ENCODE measurements at places on chromosomes 2 and 18. TPM values are rescaled to one million over a fixed set of nuclear protein-coding genes. Genes with fewer than 3 reads are reported as not detected.

DNA sequence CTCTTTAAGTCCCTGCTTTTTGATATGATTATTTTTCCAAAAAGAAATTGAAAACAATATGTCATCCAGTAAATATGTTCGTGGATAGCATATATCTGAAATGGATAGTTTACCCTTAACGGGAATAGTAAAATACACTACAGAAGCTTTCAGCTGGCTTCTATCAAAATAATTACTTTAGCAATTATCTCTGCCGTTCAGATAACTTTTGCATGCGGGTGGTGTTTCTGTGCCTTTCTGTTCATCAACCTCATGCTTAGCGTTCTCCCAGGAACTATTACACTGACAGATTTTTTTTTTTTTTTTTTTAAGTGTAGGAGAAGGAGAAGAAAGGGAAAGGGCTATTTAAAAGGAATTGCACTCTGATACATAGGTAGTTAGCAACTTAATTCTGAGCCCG is 53.6 kb downstream of the TSHZ1 start:
- no peak overlapping the region for H3K27ac ChIP-seq
- no peak overlapping the region for H3K4me3 ChIP-seq
- DNase-seq: no peak
- peaks cover 16% of the 10 kb centered on the region for H3K4me1 ChIP-seq
- no peaks in the 10 kb centered on the region for H3K27me3 ChIP-seq
- no peaks in the 10 kb centered on the region for H3K36me3 ChIP-seq

DNA sequence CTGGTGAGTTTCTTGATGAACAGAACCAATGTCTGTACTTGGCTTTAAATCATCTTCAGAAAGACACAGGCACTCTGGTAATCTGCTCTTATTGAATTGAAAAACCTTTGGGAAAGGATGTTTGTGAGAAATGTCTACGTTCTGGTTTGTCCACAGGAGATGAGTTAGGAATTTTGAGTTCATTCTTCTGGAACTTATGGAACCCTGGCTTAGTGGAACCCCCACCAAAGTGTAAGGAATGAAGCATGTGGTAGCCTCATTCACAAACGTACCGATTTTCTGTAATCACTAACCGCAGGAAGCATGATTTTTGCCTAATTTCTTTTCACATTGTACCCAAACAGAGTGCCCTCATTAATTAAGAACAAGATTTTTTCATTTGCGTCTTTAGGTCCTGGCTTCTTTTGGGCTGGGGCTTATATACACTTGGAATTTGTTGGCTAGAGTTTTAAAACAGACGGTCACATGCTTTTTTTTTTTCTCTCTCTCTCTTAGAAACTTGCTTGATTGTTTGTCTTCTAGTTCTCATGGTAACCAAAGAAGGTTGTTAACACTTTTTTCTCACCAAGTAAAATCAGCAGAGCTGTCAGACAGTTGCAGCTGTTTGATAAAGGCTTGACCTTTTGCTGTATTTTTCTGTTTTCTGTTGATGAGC is 314.1 kb upstream of the THUMPD2 start:
- H3K36me3 ChIP-seq: peaks cover 2% of the 10 kb centered on the region
- H3K27me3 ChIP-seq: no peaks in the 10 kb centered on the region

DNA sequence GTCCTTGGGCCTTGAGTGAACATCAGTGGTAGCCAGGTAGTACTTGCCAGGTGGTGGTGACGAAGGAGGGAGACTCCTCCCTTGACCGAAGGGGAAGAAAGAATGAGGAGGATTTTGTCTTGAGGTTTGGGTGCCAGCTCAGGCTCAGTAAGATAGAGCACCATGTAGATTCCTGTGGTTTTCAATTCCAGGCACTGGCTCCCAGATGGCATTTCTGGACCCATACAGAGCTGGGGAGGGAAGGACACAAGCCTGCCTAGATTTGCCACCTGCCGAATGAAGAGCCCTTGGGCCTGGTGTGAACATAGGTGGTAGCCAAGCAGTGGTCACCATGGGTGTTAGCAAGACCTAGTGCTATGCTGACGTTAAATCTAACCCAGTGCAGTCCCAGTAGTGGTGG is 108.8 kb upstream of the UBE2E3 start:
- H3K27ac ChIP-seq: no peak overlapping the region

GRCh38 chr2:159285929-159286708 is at the start of gene WDSUB1:
WDSUB1 (minus strand) TSS chr2:159286703; CDS start chr2:159283069, 3,634 bp downstream.
- H3K4me3 ChIP-seq: peak within 1 kb of the TSS; percentile 85
- H3K27ac ChIP-seq: peak within 1 kb of the TSS; percentile 93
- H3K27me3 ChIP-seq: no peaks in the 10 kb centered on the region
- peaks cover 7% of the 10 kb centered on the region for H3K36me3 ChIP-seq
- peaks cover 49% of the 10 kb centered on the region for H3K4me1 ChIP-seq

DNA sequence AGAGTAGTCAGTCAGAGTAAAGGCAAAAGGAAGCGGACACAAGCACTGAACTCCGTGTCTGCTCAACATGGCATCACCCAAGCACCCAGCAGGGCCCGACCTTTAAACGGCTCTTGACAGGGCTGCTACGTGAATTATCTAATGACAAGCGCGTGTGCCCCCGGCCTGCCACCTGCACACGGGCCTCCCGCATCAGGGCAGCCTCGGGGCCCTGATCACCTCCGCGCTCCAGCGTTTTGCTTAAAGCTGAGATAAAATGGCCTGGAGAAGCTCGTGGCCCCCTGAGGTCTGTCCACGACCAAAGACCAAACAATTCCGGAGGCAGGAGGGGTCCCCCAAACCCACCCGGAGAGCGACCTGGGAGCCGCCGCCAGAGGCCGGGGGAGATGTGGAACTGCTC is 376 bp downstream of the NDUFA10 start:
- peaks cover 2% of the 10 kb centered on the region for H3K27me3 ChIP-seq
- peak overlapping the region; percentile 88 for H3K27ac ChIP-seq
- peaks cover 19% of the 10 kb centered on the region for H3K4me1 ChIP-seq

GRCh38 chr18:52541056-52541455 is 201.1 kb downstream of the DCC start:
- peaks cover 1% of the 10 kb centered on the region for H3K27me3 ChIP-seq
- no peak overlapping the region for H3K4me3 ChIP-seq
- H3K27ac ChIP-seq: no peak overlapping the region
- no peak for DNase-seq

Gene CYBRD1
- 140 TPM for total RNA-seq

GRCh38 chr2:118437501-118437900 is 349.2 kb downstream of the INSIG2 start:
- DNase-seq: no peak
- no peak overlapping the region for H3K4me3 ChIP-seq
- no peaks in the 10 kb centered on the region for H3K27me3 ChIP-seq
- H3K27ac ChIP-seq: no peak overlapping the region

- DNase-seq: no peak
- H3K27ac ChIP-seq: no peak overlapping the region
Measured at GRCh38 chr2:14358774-14359173, 273.7 kb upstream of the LRATD1 start.

Gene QPCT
- not detected for total RNA-seq

Gene CD207
- not detected for total RNA-seq

Gene TUBA4B
- total RNA-seq: not detected

Gene RALB
- total RNA-seq: 25.4 TPM

DNA sequence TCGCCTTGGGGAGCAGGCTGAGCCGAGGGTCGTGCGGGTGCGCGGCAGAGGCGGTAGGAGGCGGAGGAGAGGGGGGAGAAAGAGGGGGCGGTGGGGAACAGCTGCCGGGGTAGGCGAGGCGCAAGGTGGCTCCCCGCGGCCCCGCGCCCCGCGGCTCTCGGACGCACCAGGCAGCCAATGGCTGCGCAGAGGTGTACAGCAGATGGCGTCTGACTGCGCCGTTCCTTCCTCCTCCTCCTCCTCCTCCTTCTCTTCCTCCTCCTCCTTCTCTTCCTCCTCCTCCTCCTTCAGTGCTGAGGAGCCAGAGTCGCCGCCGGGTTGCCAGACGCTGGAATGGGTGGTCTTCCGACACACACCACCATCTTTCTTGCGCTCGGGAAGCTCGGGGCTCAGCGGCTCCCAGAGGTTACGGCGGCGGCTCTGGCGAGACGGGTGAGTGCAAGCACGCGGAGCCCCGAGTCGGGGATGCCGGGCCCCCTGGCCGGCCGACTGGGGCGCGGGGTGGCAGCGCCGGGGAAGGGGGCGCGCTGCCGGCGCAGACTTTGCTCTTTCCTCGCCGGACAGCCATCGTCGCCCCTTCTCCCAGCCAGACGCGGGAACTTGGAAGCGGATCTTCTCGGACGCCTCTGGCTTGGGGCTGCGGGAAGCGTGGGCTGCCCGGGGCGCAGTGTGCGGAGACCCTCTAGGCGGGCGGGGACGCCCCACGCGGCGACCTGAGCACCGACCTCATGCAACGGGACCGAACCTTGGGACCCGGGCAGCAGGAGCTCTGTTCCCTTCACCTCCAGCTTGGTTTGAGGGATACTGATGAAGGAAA is at the start of gene THSD7B:
THSD7B (plus strand) TSS at position 290 of the 817 bp plus-strand sequence. CDS start 116,634 bp downstream, outside the sequence.
- H3K4me1 ChIP-seq: peaks cover 15% of the 10 kb centered on the region
- H3K4me3 ChIP-seq: peak within 1 kb of the TSS; percentile 57
- H3K27me3 ChIP-seq: peaks cover 62% of the 10 kb centered on the region
- no peak within 1 kb of the TSS for H3K27ac ChIP-seq
- no peak for DNase-seq

Gene SERPINB11
- total RNA-seq: not detected

- H3K4me1 ChIP-seq: no peaks in the 10 kb centered on the region
- DNase-seq: no peak
- peaks cover 16% of the 10 kb centered on the region for H3K36me3 ChIP-seq
Measured at GRCh38 chr18:51092117-51092516, 62.1 kb downstream of the SMAD4 start.

Gene KYNU
- 0.21 TPM for total RNA-seq

GRCh38 chr2:114185501-114185900 is 256.9 kb upstream of the DPP10 start:
- H3K4me3 ChIP-seq: no peak overlapping the region
- no peaks in the 10 kb centered on the region for H3K4me1 ChIP-seq
- H3K36me3 ChIP-seq: no peaks in the 10 kb centered on the region
- H3K27me3 ChIP-seq: no peaks in the 10 kb centered on the region

DNA sequence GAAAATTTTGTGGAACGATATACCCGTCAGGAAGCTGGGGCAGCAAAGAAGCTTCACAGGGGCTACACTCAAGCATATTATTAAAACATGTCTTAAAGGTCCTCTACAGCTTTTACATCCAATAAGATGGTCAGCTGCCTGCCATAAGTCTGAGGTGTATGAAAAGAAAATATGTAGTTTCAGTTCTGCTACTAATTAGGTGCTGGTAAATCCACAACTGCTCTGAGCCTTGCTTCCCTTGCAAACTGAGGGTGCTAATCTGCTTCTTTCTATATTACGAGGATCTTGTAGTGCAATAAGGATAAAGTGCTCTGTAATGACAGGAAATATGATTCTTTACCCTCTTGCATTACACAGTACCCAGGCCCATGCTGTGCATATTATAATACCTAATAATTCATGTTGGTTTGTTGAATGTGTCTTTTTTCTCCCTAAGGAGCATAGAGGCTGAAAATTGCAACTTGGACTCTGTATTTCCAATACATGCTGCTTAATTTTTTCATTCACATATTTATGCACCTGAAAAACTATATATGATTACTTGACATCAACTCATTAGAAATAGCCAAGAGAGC is 14.5 kb upstream of the SLC8A1 start:
- H3K4me3 ChIP-seq: no peak overlapping the region
- no peaks in the 10 kb centered on the region for H3K4me1 ChIP-seq
- DNase-seq: no peak
- H3K27me3 ChIP-seq: peaks cover 18% of the 10 kb centered on the region

Gene TEX44
- not detected for total RNA-seq

Gene FBXO48
- 0.81 TPM for total RNA-seq

GRCh38 chr18:1906421-1906820 is 664.9 kb downstream of the METTL4 start:
- no peak overlapping the region for H3K4me3 ChIP-seq
- no peaks in the 10 kb centered on the region for H3K36me3 ChIP-seq
- DNase-seq: no peak

Gene RAD51AP2
- not detected for total RNA-seq
